ENCODE measurements at places on chromosomes 1 and 21. TPM values are rescaled to one million over a fixed set of nuclear protein-coding genes. Genes with fewer than 3 reads are reported as not detected.

Gene C4BPB
- total RNA-seq: 1.0 TPM

Gene WDR64
- 0.99 TPM for total RNA-seq

Gene TSTD1
- 84.9 TPM for total RNA-seq

Gene HAO2
- not detected for total RNA-seq

Gene FAM167B
- 1.1 TPM for total RNA-seq

Gene CTNNBIP1
- total RNA-seq: 17.0 TPM

Gene SEC16B
- 0.42 TPM for total RNA-seq

Gene AMY1A
- not detected for total RNA-seq

Gene ETV3L
- not detected for total RNA-seq

Gene SPRR5
- total RNA-seq: not detected

Gene TCHHL1
- total RNA-seq: not detected

Gene DCST1
- total RNA-seq: not detected

Gene FCRL6
- total RNA-seq: 6.0 TPM

Gene ECM1
- total RNA-seq: 1.4 TPM

Gene FCRLB
- total RNA-seq: 0.97 TPM

Gene SH2D1B
- total RNA-seq: not detected

Gene LRRC8C
- total RNA-seq: 41.8 TPM

Gene CLCA4
- total RNA-seq: not detected

Gene TRIM63
- not detected for total RNA-seq

Gene LYSMD1
- 5.2 TPM for total RNA-seq

Gene LCE2B
- total RNA-seq: not detected

Gene OR10Z1
- not detected for total RNA-seq

Gene SYTL1
- total RNA-seq: 103 TPM

Gene LIPI
- not detected for total RNA-seq

Gene GRHL3
- not detected for total RNA-seq

Gene SERTAD4
- total RNA-seq: not detected

Gene FCMR
- total RNA-seq: 159 TPM

Gene ZNF593OS
- total RNA-seq: not detected

Gene RNF186
- not detected for total RNA-seq

Gene HUNK
- 0.78 TPM for total RNA-seq

Gene CSMD2
- not detected for total RNA-seq

Gene SDC3
- total RNA-seq: 0.55 TPM

Gene SLC6A9
- total RNA-seq: 3.0 TPM

Gene DNALI1
- 0.11 TPM for total RNA-seq

Gene HRNR
- not detected for total RNA-seq

Gene LPGAT1
- total RNA-seq: 45.5 TPM

Data from activated naive CD8-positive, alpha-beta T cell treated with anti-CD3 and anti-CD28 coated beads, Interleukin-2, amount 10 ng/mL, durations not matched to agents 7 days and 5 days (primary cell).